CD8-positive, alpha-beta memory T cell (primary cell): ENCODE measurements at places on chromosomes 2 and 18. TPM values are rescaled to one million over a fixed set of nuclear protein-coding genes. Genes with fewer than 3 reads are reported as not detected.
A peak's percentile ranks its signal among the peaks of the same experiment; 100 is the strongest.

GRCh38 chr2:159712929-159713420, 669 bp downstream of the MARCHF7 start:
- no peaks in the 10 kb centered on the region for H3K27me3 ChIP-seq
- DNase-seq, result no peak
- H3K27ac ChIP-seq, result peak overlapping the region; percentile 96
- peak overlapping the region; percentile 75 for H3K4me3 ChIP-seq

G6PC2 gene
- not detected for total RNA-seq

- no peak overlapping the region for H3K4me3 ChIP-seq
- no peak for DNase-seq
- no peaks in the 10 kb centered on the region for H3K27me3 ChIP-seq
- no peak overlapping the region for H3K27ac ChIP-seq
- H3K4me1 ChIP-seq, result no peaks in the 10 kb centered on the region
- H3K36me3 ChIP-seq, result no peaks in the 10 kb centered on the region
Measured at GRCh38 chr18:78031589-78031988, 781.9 kb downstream of the GALR1 start.

PPM1G gene
- 191 TPM for total RNA-seq

- H3K27me3 ChIP-seq, result no peaks in the 10 kb centered on the region
- no peak overlapping the region for H3K4me3 ChIP-seq
- DNase-seq, result no peak
- no peaks in the 10 kb centered on the region for H3K4me1 ChIP-seq
- no peaks in the 10 kb centered on the region for H3K36me3 ChIP-seq
Measured at GRCh38 chr2:237218756-237219155, 133.1 kb downstream of the COPS8 start.

DNA sequence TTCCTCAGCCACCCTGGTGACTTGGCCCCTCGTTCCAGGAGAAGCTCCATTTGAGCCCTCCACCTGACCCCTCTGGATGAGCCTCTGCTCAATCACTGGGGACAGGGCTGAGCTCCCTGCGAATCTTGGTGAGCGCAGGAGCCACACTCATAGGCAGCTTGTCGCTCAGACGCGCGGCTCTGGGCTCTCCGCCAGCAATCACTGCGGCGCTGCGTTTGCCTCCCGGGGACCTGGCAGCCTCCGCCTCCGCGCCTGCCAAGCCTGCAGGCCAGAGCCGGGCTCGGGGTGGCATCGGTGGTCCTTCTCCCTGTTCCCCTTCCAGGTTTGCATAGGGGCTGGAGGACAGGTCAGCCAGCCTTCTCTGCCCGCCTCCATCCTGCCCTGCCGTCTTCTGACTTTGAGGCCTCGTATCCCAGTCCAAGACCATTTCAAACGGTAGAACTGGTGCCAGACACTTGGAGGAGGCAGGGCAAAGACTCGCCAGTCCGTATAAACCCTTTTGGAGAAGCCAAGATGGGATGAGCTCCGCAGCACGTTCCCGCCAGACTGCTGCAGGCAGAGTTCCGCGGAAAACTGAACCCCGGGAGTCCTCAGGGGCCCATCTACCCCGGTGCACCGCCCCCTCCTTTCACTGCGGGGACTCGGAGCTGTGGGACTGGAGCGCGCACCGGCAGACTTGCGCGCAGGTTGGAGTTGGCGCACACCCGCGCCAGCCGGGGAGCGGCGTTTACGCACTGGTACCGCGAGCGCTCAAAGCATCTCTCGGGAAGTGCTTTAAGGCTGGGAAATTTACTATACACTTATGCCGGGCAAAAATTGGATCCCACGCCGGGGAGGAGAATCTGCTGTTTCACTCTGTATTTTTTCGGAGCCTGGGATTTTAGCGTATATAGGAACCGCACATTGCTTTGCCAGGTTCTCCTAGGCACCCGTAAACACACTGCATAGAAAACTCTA, 1.1 kb upstream of the TACR1 start:
- H3K4me1 ChIP-seq, result no peaks in the 10 kb centered on the region
- no peak for DNase-seq
- H3K36me3 ChIP-seq, result no peaks in the 10 kb centered on the region
- H3K27ac ChIP-seq, result no peak overlapping the region
- H3K4me3 ChIP-seq, result no peak overlapping the region

DNA sequence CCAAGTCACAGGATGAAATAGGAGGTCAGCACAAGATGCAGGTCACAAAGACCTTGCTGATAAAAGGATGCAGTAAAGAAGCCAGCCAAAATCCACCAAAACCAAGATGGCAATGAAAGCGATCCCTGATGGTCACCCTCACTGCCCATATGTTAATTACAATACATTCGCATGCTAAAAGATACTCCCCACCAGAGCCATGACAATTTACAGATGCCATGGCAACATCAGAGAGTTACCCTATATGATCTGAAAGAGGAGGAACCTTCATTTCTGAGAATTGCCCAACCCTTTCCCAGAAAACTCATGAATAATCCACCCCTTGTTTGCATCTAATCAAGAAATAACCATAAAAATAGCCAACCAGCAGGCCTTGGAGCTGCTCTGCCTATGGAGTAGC, 709.8 kb downstream of the METTL4 start:
- H3K36me3 ChIP-seq, result no peaks in the 10 kb centered on the region
- H3K4me1 ChIP-seq, result no peaks in the 10 kb centered on the region
- no peak overlapping the region for H3K27ac ChIP-seq
- H3K4me3 ChIP-seq, result no peak overlapping the region
- no peak for DNase-seq

GRCh38 chr2:202133200-202133908, 60.3 kb downstream of the KIAA2012 start:
- H3K4me1 ChIP-seq, result no peaks in the 10 kb centered on the region
- H3K27me3 ChIP-seq, result no peaks in the 10 kb centered on the region
- H3K36me3 ChIP-seq, result no peaks in the 10 kb centered on the region
- H3K4me3 ChIP-seq, result no peak overlapping the region
- DNase-seq, result no peak

- DNase-seq, result no peak
- peaks cover 4% of the 10 kb centered on the region for H3K4me1 ChIP-seq
- H3K27me3 ChIP-seq, result no peaks in the 10 kb centered on the region
- no peak overlapping the region for H3K4me3 ChIP-seq
Measured at GRCh38 chr2:147365622-147366021, 479.2 kb upstream of the ACVR2A start.

- H3K4me3 ChIP-seq, result peak overlapping the region; percentile 73
- peak overlapping the region; percentile 56 for H3K27ac ChIP-seq
- peaks cover 6% of the 10 kb centered on the region for H3K36me3 ChIP-seq
Measured at GRCh38 chr2:68737711-68738110, 3.1 kb downstream of the ARHGAP25 start.

GRCh38 chr18:49693717-49694005, 119.7 kb downstream of the ACAA2 start:
- peaks cover 10% of the 10 kb centered on the region for H3K4me1 ChIP-seq
- H3K27me3 ChIP-seq, result no peaks in the 10 kb centered on the region
- DNase-seq, result no peak
- H3K4me3 ChIP-seq, result no peak overlapping the region

DNA sequence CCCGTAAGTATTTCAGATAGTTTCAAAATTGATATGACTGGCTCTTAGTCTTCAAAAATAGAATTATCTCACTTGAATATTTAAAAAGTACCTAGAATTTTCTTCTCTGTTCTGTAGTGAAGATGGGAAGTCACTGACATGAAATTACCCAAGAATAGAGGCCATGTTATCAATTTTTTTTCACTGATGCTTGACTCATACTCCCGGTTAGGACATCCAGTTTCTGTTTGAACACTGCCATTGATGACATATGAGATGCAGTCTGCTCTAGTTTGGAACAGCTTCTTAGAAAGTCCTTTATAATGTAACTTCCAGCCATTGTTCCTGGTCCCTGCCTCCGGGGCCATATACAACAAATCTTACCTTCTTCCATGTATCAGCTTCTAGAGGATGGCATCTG, 26.0 kb downstream of the MAP3K20 start:
- no peaks in the 10 kb centered on the region for H3K27me3 ChIP-seq
- H3K36me3 ChIP-seq, result no peaks in the 10 kb centered on the region
- H3K4me1 ChIP-seq, result no peaks in the 10 kb centered on the region
- no peak for DNase-seq
